ENCODE measurements at places on chromosomes 4 and X.

- DNase-seq = no peak
Measured at GRCh38 chr4:47839259-47839658, 1.4 kb upstream of the CORIN start.

GRCh38 chrX:21376636-21377035 lies 2.4 kb downstream of the CNKSR2 start:
- no peak for DNase-seq

GRCh38 chr4:89708903-89709421 lies 128.0 kb downstream of the SNCA start:
- no peak for DNase-seq

DNA sequence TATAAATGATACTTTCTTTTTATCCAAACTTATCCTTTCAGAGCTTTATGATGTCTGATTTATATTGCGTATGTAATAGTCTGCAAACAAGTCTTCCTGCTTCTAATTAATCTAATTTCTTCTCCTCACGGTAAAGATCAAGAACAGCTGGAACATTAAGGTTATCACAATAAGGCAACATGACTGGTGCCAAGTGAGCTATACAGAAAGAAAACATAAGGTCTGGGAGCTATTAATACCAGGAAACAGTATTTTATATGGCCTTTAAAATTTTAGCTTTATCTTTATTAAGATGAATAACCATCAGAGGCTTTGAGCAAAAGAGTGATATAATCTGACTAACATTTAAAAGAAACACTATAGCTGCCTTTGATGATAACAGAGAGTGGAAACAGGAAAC lies 28.7 kb upstream of the CABS1 start:
- DNase-seq = no peak

DNA sequence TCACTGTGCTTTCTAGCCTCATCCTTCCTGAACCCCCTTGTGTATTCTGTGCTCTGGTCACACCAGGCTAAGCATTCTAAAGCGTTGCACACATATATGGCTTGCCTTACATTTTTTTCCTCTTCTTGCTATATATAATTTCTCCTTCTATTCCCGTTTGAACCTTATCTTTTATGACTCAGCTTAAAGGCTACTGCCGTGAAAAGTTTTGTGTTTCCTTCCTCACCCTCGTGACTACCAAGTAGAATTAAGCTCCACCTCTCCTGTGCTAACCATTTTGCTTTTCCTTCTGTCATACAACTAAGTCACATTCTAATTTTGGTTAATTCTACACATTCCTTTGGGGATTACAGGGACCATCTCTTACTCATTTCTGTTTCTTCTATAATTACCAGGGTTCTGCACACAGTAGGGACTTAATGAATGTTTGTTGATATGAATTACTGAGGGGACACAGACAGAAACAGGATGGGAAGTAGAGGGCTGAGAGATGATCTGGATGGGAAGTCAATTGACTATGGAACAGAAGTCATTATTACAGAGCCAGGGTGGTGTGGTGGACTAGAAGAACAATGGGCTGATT lies 67.1 kb downstream of the DOCK11 start:
- no peak for DNase-seq

- DNase-seq = peak; percentile 2
Measured at GRCh38 chr4:113106108-113106507, 56.7 kb downstream of the ANK2 start.

DNA sequence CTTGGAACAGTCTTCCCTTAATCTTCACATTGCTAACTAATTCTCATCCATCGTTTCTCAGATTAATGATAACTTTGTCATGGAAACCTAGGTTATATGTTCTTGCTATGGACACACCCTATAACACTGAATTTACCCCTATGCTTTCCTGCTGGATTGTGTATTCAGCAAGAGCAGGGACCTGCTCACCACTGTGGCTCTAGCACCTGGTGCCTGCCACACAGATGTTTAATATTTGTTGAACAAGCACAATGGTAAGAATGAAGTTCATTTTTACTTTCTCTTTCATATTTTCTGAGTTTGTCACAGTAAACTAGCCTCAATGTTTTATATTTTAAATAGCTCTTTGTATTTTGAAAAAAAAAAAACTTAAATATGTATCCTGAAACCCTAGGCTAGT lies 734.0 kb upstream of the DIAPH2 start:
- DNase-seq = no peak

GRCh38 chr4:113272523-113272922 lies 223.1 kb downstream of the ANK2 start:
- DNase-seq = no peak

- DNase-seq = no peak
Measured at GRCh38 chr4:72418458-72418857, 150.6 kb downstream of the ADAMTS3 start.

DNA sequence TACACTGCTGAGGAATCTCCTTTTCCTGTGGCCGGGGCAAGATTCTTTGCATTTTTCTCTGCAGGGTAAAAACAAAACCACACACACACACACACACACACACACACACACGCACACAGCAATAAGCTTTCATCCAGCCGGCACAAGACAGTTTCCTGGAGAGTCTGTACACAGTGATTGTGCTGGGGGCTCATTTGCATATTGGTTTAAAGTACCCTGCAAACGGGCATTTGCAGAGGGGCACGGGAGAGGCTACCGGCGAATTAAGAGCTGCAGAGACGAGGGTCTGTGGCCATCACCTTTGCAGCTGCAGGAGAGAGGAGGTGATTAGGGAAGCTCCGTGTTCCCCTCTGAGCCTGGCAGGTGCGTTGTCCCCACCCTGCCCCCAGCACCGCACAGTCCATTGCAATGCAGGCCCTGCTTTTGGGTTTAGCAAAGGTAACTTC lies 219.9 kb downstream of the SHOX start:
- DNase-seq = no peak

GRCh38 chr4:8649631-8650361 lies 57.2 kb downstream of the CPZ start:
- DNase-seq = no peak

DNA sequence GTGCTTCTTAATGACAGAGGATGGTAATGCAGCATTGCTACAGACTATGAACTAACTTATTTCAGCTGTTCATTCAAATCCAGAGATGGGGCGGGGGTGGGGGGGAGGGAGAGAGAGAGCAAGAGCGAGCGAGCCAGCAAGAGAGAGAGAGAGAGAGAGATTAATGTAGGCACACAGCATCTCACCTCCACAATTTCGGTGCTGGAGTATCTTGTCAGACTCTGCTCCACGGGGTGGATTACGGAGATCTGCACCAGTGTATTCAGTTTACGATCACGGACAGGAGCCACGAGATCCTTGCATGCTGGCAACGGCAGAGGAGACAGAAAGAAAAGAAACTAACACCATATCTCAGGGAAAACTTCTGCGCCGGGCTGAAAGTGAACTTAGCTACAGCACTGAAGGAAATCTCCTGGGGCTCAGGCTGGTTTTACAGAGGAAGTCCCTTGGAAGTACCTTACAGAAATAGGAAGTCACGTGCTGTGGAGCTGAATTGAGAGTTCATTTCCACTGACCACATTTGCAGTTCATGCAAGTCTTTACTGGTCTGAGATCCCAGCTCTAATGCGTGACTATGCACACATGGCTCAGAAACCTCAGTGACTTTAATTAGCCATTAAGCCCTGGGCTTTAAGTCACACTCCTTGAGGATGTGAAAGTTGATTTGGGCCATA lies 440.9 kb downstream of the INPP4B start:
- DNase-seq = peak; percentile 73

DNA sequence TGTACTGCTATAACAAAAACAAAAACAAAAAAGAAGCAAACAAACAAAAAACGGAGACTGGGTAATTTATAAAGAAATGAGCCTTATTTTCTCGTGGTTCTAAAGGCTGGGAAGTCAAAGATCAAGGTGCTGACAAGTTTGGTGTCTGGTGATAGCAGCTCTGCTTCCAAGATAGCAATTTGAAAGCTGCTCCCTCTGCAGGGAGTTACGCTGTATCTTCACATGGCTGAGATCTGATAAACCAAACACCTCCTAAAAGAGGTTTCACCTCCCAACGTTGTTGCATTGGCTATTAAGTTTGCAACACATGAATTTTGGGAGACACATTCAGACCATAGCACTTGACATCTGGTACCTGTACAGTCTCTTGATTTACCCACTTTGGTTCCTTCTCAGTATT lies 854.2 kb downstream of the CENPC start:
- DNase-seq = no peak

- no peak for DNase-seq
Measured at GRCh38 chr4:124191329-124191728, 521.2 kb downstream of the ANKRD50 start.

DNA sequence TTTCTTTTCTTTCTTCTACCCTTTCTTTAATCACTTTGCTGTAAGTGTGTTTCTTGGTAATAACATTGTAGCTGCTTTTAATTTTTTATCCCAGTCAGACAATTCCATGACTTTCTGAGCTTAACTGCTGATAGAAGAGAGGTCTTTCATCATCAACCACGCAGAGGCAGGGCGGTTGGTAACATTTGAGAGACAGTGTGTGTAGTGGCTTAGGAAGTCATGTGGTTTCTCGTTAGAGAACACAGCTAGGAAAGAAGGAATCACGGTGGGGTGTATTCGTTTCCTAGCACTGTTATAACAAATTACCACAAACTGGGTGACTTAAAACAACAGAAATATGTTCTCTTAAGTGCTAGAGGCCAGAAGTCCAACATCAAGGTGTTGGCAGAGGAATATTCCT lies 11.5 kb downstream of the PRPS2 start:
- DNase-seq = no peak

DNA sequence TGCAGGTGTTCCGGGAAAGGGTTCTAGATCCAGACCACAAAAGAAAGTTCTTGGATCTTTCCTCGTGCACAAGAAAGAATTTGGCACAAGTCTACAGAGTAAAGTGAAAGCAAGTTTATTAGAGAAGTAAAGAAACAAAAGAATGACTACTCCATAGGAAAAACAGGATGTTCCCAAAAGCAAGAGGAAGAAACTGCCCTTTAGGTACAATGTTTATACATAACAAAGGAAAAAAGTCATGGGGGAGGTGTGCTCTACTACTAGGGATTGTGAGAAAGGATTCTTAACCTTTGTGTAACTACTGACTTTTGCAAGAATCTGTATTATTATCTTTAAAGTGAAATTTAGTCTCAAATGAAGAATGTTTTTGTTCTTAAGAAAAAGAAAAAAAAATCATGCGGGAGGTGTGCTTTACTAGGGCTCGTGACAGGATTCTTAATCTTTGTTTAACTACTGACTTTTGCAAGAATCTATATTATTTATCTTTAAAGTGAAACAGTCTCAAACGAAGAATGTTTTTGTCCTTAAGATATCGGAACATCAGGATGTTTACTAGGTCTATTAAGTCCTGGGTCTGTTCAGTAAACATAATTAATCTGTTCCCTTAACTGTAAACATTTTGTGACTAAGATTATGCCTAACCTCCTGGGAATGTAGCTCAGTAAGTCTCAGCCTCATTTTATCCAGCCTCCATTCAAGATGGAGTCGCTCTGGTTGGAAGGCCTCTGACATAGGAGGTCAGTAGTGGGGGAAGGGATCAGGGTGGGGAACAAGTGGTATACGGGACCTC lies 110.4 kb upstream of the BEND4 start:
- no peak for DNase-seq

GRCh38 chr4:13542577-13543031 lies 1.7 kb downstream of the NKX3-2 start:
- no peak for DNase-seq

- DNase-seq = no peak
Measured at GRCh38 chr4:96603641-96604040, 763.7 kb downstream of the PDHA2 start.

- no peak for DNase-seq
Measured at GRCh38 chrX:48278958-48279357, 23.8 kb downstream of the SSX1 start.

DNA sequence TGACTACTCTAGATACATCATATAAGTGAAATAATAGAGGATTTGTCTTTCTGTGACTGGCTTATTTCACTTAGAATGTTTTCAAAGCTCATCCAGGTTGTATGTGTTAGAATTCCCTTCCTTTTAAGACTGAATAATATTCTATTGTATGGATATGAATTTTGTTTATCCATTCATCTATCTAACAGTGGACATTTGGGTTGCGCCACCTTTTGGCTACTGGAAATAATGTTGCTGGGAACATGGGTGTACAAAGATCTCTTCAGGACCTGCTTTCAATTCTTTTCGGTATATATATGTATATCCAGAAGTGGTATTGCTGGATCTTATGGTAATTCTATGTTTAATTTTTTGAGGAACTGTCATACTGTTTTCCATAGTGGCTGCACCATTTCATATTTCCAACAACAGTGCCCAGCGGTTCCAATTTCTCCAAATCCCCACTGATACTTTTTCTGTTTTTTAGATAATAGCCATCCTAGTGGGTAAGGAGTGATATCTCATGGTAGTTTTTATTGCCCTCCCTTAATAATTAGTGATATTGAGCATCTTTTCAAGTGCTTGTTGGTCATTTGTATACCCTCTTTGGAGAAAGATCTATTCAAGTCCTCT lies 3.4 kb upstream of the SCD5 start:
- DNase-seq = no peak

DNA sequence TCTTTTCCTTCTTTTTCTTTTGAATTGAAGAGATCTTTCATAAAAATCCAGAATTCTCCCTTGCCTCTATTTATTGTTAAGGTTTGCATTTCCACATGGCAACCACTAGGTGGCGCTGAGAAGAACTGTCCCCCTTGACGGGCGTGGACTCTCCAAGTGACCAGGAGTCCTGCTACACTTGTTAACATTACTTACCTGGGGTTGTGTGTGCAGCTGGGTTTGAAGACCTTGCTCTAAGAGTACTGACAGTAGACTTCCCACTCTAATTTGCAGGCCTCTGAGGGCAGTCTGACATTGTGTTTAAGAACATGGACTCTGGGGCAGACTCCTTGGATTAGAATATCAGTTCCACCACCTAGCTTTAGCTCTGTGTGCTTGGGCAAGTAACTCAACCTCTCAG lies 52.8 kb downstream of the GPRIN3 start:
- no peak for DNase-seq

DNA sequence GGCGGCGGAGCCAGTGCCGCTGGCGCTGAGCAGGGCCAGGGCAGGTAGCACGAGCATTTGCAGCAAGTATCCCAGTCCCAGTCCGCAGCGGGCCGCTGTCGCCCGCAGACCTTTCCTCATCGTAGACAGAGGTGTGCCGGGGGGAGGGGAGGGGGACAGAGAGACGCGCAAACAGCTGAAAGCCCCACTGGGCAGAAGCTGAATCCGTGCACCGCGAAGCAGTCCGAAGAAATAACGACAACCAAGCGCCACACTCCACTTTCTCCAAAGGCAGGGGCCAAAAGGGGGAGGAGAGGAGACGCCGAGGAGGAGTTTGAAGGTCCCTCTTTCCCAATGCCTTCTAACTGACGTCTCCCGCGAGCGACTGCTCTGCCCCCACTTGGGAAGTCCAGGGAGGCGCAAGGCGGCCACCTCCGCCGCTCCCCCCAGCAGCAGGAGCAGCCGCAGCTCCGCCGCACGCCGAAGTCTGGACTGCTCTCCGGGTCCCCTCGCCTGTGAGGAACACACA lies at the start of gene UNC5C:
Gene UNC5C (minus strand): TSS at position 236 of the 508 bp plus-strand sequence.
- DNase-seq = peak; percentile 6
